PC-9 (cell line): ENCODE measurements at places on chromosomes 11 and 22.

GRCh38 chr11:57901756-57902155 is 121.9 kb upstream of the OR9Q1 start:
- DNase-seq = peak; percentile 43

- DNase-seq = no peak
Measured at GRCh38 chr22:32919629-32920028, 118.1 kb downstream of the TIMP3 start.

- no peak for DNase-seq
Measured at GRCh38 chr11:23236826-23237555, 376.7 kb upstream of the CCDC179 start.

- DNase-seq = no peak
Measured at GRCh38 chr22:41478891-41479521, 10.1 kb downstream of the ACO2 start.

DNA sequence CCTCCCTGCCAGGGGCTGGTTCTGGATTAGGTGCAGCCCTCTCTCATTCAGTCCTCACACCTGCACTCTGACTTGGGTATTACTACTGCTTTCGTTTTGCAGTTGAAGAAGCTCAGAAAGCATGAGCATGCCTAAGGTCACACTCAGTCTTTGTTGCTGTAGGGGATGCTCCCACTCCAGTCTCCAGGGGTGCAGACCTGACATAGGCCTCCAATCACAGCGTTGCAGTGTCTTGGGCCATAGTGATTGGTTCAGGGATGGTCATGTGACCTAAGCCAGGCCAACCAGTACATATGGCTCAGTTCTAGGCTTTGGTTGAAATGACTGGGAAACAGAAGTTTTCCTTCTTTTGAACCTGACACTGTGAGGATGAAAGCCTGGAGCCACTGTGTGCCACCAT is 61.7 kb downstream of the FBXO7 start:
- DNase-seq = no peak

- DNase-seq = no peak
Measured at GRCh38 chr11:44862558-44863101, 88.1 kb downstream of the TP53I11 start.

DNA sequence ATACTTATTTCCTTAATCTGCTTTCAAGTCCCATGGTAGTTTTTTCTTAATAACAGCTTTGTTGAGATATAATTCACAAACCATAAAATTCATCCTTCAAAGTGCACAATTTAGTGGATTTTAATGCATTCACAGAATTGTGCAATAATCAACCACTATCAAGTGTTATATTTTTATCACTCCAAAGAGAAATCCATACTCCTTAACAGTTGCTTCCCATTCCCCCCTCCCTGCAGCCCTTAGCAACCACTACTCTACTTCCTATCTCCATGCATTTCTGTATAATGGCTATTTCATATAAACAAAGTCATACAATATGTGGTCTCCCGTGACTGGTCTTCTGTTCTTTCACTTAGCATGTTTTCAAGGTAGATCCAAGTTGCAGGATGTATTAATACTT is 18.8 kb upstream of the NUP50 start:
- no peak for DNase-seq

GRCh38 chr11:42311944-42312343 is 852.5 kb upstream of the LRRC4C start:
- DNase-seq = no peak

DNA sequence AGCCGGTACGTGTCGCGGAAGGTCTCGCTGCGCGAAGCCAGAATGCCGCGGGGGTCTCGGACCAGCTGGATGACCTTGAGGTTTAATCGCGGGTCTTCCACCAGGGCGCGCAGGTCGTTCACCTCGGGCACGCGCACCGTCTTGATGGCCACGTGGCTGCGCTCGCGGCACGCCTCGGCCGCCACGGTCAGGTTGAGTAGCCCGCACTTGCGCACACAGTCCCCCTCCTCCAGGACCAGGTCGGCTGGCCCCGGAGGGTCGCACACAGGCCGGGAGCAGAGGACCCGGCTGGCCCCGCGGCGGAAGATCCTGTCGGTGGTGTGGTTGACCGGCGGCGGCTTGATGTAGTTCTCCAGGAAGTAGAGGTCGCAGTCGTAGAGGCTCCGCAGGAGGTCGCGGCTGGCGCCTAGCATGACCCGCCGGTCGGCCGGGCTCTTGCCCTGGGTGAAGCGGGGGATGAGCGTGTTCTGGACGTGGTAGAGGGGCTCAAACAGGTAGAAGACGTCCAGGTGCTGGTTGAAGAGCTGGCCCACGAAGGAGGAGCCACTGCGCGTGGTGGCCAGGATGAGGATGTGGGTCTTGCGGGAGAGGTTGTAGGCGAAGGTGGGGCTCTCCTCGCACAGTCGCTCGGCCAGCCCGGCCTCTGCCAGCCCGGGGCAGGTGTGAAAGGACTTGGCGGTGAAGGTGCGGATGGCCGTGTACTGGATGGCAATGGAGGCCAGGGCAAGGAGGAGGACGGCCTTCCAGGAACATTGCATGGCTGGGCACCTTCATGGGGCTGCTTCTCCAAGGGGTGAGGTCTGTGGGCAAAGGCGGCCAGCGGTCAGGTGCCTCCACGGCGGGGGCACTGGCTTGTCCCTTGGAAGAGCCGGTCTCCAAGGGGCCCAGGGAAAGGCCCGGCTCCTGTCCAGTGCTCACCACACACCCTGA is 15.0 kb downstream of the CHST1 start:
- no peak for DNase-seq

DNA sequence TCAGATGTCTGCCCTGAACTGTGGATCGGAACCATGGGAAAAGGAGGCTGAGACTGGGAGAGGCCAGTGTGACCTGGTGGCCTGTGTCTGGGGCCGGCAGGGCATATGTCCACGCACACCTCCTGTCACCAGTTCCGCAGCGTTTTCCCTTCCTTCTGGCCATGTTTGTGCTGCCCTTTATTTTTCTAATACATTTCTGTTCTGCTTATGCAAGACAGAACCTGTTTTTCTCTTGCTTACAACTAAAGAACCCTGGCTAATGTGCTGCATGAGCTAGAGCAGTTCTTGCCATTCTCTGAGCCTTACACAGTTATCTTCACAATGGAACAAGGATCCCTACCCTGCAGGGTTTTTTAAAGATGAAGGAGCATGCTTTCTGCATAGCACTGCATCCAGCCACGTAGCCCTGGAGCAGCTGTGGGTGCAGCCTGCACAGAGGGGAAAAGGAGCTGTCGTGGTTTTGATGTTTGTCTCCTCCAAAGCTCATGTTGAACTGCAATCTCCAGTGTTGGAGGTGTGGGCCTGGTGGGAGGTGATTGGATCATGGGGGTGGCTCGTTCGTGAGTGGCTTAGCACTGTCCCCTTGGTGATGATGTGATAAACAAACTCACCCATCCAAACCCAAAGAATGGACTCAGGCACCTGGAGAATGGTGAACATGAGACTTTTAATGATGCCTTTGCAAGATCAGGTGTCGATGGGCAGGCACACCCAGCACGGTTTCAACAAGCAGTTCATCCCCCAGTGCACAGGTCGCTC is 84.8 kb upstream of the SHANK2 start:
- no peak for DNase-seq

DNA sequence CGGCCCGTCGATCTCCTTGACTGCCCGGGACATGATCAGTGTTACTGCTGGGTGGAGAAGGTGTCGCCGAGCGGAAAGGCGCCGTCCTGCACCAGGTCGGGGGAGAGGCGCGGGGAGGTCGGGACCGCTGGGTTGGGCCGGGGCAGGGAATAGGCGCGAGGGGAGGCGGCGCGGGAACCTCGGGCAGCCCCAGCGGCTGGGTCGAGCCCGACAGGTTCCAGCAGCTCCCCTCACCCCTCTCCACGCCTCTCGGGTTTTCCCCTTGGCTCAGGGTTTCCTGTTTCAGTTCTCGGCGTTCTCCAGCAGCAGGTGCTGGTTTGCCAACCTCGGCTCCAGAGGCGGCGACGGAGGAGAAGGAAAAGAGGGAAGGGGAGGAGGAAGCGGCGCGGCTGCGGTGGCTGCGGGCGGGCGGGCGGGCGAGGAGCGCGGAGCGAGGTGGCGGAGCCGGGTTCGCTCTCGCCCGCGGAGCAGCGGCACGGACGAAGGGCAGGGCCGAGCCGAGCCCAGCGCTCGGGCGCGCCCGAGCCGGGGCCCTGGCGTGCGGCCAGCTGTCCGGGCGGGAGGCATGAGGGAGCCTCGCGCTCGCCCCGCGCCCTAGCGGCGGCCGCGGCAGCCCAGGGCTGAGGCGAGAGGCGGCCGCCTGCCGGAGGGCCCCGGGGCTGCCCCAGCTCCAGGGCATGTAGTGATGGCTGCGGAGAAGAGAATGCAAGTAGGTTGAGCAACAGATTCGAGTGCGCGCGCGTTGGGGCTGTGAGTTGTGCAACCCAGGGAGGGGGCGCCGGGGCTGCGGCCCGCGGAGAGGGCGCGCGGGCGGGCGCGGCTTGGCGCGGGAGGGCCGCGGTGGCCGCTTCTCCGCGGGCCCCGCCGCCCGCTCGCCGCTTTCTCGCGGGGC is at the start of gene ZC3H12C:
Gene ZC3H12C, plus strand, starts transcription at position 878 of the 892 bp plus-strand sequence. CDS start 20 bp downstream, outside the sequence.
- peak; percentile 89 for DNase-seq

GRCh38 chr11:94926271-94926625 is 47.1 kb downstream of the CWC15 start:
- DNase-seq = no peak

DNA sequence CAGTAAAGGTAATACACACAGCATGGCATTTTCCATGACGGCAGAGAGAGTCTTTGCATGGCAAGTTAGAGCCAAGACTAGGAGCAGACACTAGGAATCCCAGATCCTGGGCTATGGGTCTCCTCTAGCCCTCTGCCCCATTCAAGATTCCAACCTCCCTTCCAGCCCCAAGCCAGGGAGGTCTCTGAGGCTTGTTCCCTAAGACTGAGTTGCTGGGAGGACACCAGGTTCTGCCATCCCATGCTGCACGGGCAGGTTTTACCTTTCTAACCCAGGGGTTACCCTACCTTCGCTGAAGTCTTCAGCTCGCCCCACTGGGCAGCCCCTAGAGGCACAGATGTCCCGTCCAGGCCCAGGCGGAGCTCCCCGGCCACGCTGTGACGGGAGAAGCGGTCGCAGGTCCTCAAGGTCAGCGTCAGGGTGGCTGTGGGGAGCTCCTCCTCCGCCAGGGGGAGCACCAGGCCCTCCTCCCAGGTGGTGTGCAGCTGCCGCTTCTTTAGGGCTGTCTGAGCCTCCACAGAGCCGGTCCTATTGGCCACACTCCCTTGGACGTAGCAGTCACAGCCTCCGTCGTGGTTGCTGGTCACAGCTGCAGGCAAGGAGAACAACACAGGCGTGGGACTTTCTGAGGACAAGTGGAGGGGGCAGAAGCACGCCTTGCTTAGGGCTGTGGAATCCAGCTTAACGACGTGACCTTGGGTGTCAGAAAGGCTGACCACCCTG is 33.8 kb downstream of the SYT13 start:
- DNase-seq = peak; percentile 38

GRCh38 chr22:19840955-19841640 is 13.6 kb downstream of the GNB1L start:
- no peak for DNase-seq

DNA sequence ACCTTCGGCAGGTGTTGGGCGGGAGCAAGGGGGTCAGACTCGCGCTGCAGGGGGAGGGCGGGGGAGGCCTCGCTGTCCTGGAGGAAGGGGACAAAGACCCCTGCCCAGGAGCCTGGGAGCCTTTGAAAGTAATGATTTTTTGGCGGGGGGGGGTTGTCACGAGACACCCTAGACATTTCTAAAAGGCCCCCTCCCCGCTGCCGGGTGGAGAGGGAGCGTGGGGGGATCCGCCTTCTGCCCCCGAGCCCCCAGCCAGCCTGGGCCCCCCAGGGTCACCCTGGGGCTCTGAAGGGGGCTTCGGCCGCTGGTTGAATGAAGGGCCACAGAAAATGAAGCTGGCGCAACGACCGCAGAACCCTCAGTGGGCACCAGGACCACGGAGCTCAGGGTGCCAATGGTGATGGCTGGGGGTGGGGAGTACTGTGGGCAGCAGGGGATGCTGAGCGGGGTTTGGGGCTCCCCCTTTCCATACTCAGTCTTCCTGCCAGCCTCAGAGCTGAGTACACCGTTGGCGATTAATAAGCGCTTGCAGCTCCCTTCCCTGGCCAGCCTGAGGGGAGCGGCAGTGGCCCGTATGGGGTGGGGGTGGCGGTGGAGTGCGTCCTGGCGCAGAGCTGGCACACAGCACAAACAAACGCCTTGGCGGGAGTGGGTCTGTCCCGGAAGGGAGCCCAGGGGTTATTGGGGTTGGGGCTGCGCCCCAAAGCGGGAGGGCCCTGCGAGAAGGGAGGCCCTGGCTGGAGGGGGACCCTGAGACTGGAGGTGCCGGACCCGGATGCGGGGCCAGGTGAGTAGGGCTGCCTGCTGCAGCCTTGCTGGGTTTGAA is 1.2 kb upstream of the DUSP8 start:
- DNase-seq = peak; percentile 29

DNA sequence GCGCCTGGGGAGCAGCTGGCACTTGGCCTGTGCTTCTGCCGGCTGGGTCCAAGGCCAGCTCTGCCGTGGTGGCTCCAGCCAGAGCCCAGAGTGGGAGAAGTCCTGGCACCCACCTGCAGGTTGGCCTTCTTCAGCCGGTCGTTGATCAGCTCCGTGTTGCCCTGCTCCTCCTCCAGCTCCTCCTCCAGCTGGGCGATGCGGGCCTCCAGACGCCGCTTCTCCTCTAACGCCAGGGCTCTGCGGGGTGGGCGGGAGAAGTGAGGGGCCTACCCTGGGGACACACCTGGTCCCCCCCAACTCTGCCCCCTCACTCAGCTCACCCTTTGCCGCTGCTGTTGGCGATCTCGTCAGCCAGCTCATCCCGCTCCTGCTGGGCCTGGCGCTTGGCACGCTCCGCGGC is 32.6 kb downstream of the APOL1 start:
- no peak for DNase-seq

DNA sequence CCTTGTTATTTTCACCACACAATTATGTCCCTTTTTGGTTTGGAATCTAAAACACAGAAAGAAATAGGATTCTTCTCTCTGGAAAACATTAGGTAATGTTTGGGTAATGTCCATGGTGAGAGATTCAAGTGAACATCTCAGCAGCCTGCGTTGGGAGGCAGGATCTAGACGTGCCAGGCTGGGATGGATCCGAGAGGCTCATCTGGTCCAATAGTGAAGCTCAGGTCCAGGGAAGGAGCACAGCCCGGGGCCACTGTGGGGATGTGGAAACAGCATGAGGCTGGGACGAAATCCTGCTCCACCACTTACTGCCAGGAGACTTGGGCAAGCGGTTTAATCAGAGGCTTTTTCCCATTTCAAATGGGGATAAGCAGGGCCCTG is 109.9 kb downstream of the CSNK2A3 start:
- DNase-seq = no peak

DNA sequence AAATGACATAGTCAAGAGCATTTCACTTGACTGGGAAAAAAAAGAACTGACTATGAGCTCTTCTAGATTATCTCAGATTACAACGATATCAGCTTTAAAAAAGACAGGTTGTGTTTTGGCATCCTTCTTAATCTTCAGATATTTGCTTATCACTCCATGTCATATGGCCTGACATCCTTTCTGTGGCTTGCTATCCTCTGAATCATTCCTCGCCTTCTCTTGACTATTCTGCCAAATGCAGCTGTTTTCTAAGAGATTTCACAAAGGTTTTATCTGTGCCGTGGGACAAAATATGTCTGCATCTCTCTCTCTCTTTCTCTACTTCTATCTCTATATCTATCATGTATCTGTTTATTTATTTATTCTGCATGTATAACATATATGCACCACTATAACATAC is 746.1 kb downstream of the CNTN5 start:
- DNase-seq = no peak
